ENCODE measurements at places on chromosomes 11 and 22. TPM values are rescaled to one million over a fixed set of nuclear protein-coding genes. Genes with fewer than 3 reads are reported as not detected.

DNA sequence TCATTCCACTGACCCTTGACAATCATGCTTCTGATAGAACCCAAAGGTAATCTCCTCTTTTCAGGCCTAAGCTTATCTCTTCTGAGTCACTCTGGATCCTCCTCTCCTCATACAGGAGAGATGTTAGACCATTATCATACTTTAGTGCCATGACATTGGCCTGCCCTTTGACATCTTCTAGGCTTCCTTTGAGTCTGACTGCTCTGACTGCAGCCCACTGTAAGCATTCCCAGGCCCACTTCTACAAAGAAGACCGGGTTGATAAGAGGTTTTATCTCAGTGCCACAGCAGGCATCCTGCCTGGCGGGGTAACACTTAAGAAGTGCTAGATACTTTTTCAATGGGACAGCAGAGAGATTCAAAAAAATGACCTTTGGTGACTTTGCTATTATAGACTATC, 438.0 kb downstream of the KCNA4 start:
- H3K36me3 ChIP-seq, result no peaks in the 10 kb centered on the region
- H3K27me3 ChIP-seq, result no peaks in the 10 kb centered on the region
- no peak overlapping the region for H3K4me3 ChIP-seq

SCO2 gene
- total RNA-seq, result not detected

DNA sequence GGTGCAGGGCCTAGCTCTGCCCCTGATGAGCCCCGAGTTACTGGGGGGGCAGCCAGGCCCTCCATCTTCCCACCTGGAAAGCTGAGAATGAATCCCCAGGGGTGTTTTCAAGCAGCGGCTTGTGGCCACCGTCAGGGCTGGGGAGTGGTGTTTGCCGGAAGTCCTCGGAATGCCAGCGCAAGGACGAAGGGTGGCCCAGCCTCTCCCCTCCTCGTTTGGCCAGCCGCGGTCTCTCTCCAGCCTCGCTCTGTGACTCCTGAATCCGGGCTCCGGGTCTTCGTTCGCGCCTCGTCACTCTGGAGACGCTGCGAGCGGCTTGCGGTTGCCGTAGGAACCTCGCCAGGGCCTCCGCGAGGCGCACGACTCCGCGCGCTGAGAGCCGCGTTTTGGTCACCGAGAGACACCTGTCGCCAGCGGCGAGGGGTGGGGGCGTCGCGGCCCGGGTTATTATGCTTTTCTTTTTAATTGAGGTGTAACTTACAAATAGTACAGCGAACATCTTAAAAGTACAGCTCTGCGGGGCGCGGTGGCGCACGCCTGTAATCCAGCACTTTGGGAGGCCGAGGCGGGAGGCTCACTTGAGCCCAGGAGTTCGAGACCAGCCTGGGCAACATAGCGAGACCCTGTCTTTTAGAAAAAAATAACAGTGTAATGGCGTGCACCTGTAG, 6.3 kb upstream of the KDELR3 start:
- H3K27me3 ChIP-seq, result no peaks in the 10 kb centered on the region
- DNase-seq, result peak; percentile 74
- H3K4me3 ChIP-seq, result no peak overlapping the region

GRCh38 chr11:23364076-23364475, 503.8 kb upstream of the CCDC179 start:
- H3K4me1 ChIP-seq, result no peaks in the 10 kb centered on the region
- DNase-seq, result no peak
- H3K4me3 ChIP-seq, result no peak overlapping the region

GRCh38 chr11:65504674-65505465, 6.0 kb downstream of the MALAT1 start:
- DNase-seq, result peak; percentile 53
- H3K4me3 ChIP-seq, result peak overlapping the region; percentile 82
- no peaks in the 10 kb centered on the region for H3K27me3 ChIP-seq
- H3K36me3 ChIP-seq, result peaks cover 3% of the 10 kb centered on the region
- H3K4me1 ChIP-seq, result peaks cover 2% of the 10 kb centered on the region
- H3K27ac ChIP-seq, result peak overlapping the region; percentile 82

DNA sequence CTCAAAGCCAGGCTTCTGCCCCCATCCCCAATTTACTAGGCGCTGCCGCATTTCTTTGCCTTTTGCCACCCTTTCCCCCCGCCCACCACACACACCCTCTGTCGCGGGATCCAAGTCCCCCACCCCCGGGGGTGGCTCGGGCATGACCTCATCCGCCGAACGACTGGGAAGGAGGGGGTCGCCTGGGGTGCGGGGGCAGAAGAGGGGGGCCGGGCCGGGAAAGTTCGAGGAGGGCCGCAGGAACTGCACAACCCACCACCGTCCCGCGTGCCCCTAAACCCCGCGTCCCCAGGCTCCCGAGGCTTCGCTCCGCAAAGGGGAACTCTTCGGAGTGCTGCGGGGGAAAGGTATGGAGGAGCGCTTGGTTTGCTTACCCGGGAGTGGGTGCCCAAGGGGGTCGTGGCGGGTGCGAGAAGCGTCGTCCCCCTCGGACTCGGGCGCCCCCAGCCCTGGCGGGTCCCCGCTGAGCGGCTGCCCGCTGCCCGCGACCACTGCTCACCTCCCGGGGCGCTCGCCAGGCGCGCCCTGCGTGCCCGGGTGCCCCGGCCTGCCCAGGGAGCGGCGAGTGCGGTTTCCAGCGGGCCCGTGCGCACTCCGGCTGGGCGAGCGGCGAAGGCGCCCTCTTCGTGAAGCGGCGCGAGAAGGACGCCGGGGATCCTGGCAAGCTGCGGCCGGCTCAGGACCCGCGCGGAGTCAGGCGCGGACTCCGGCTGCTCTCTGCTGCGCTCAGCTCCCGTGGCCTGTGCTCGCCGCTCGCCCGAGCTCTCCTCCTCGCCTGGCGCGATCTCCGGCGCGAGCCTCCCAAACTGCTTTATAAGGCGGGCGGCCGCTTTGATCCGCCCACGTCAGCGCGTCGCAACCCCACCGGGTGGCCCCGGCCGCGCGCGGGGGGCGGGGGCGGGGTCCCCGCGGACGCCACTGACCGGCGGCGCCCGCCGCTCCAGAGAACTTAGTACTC, 4.0 kb upstream of the WNT11 start:
- peaks cover 15% of the 10 kb centered on the region for H3K4me1 ChIP-seq
- DNase-seq, result peak; percentile 76
- H3K27ac ChIP-seq, result no peak overlapping the region
- peak overlapping the region; percentile 31 for H3K4me3 ChIP-seq
- H3K36me3 ChIP-seq, result no peaks in the 10 kb centered on the region
- H3K27me3 ChIP-seq, result no peaks in the 10 kb centered on the region

INSC gene
- total RNA-seq, result 0.17 TPM

DNA sequence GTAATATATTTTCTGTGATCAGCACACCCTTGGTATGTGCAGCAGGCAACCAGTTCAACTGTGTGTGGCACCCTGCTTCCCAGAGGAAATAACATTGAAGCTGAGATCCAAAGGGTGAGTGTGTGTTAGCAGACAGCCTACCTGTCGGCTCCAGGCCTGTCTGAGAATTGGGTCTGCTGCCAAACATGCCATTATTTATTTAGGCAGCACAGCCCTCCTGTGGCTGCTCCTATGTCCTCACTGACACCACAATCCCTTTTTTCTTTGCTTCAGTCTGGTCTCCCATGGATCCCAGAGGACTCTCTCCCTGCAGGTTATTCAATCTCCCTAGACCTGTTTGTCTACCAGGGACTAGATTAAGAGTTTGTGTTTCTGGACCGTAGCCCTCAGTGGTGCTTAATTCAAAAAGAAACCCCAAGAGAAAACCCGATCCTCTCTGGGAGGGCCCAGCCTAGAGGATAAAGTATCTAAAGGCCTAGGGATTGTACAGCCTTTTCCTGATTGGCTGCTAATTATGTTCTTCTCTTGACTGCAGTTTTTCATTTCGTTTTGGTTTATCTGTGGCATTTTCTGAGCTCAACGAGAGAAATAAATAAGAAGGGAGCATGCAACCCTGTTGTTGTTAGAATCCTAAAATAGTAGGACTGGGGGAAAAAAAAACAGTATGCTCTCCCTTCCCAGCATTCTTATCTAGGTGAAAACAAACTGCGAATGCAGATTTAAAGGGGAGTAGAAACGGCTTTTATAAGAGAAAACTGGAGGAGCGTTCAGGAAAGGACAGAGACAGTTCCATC, 24.1 kb downstream of the KCNE3 start:
- no peak for DNase-seq
- H3K4me3 ChIP-seq, result no peak overlapping the region
- no peak overlapping the region for H3K27ac ChIP-seq
- H3K27me3 ChIP-seq, result no peaks in the 10 kb centered on the region
- peaks cover 12% of the 10 kb centered on the region for H3K4me1 ChIP-seq

- peaks cover 2% of the 10 kb centered on the region for H3K4me1 ChIP-seq
- no peak overlapping the region for H3K27ac ChIP-seq
- H3K36me3 ChIP-seq, result no peaks in the 10 kb centered on the region
These were observed 14.6 kb upstream of the ADSL start for GRCh38 chr22:40331706-40332105.
